Stimulated activated CD4-positive, alpha-beta T cell treated with anti-CD3 and anti-CD28 coated beads, Interleukin-4, amount 100 ng/mL, for 48 hours (primary cell): ENCODE measurements at places on chromosomes 7 and 10.
A peak's percentile ranks its signal among the peaks of the same experiment; 100 is the strongest.

GRCh38 chr7:18429547-18429946, 66.0 kb upstream of the HDAC9 start:
- no peak for DNase-seq

- DNase-seq: no peak
These were observed 111.2 kb upstream of the KIF5B start for GRCh38 chr10:32167450-32167849.

- DNase-seq: peak; percentile 27
These were observed 24.7 kb downstream of the AOC1 start for GRCh38 chr7:150876817-150877526.

- no peak for DNase-seq
These were observed 81.4 kb downstream of the MALSU1 start for GRCh38 chr7:23380556-23380955.

DNA sequence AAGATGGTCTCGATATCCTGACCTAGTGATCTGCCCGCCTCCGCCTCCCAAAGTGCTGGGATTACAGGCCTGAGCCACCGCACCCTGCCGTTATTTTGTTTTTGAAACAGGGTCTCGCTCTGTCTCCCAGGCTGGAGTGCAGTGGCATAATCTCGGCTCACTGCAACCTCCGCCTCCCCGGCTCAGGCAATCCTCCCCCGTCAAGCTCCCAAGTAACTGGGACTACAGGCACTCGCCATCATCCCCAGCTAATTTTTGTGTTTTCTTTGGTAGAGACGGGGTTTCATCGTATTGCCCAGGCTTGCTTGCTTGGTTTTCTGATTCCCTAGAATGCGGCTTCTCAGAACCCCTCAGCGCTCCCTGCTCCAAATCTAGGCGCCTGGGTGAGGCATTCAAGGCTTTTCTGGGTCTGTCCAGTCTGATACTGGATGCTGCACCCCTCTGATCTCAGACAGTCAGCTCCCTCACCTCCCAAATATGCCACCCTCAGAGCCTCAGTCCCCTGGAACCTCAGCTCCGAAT, 1.3 kb downstream of the TFR2 start:
- no peak for DNase-seq

DNA sequence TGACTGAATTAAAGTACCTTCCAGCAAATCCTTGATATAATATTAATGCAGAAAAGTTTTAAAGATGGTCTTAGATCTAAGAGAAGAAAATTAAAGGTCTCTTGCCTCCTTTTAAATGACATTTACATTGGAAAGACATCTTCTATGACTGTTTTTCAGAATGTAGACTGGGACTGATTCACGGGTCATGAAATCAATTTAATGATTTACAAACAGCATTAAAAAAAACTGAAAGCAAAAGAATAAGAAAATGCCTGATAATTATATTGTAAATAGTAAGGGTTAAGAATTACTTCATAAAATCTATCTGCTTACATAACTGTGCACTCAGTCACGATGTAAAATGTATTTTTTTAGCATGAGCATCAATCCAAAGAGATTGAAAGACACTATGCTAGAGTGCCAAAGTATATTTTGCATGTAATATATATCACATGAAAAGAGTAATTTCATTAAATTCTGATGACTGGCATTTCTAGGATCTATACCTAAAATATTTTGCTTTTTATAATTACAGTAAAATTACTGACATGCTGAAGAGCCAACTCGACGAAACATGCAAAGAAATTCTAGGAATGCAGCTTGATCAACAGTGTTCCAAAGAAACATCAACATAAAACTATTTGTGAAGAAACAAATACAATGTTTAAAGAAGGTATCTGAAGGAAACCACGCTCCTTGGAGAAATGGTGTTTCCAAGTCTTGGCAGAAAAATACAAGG, 35.1 kb downstream of the RTKN2 start:
- DNase-seq: no peak

- no peak for DNase-seq
These were observed 50.8 kb downstream of the MYOF start for GRCh38 chr10:93431361-93431760.

DNA sequence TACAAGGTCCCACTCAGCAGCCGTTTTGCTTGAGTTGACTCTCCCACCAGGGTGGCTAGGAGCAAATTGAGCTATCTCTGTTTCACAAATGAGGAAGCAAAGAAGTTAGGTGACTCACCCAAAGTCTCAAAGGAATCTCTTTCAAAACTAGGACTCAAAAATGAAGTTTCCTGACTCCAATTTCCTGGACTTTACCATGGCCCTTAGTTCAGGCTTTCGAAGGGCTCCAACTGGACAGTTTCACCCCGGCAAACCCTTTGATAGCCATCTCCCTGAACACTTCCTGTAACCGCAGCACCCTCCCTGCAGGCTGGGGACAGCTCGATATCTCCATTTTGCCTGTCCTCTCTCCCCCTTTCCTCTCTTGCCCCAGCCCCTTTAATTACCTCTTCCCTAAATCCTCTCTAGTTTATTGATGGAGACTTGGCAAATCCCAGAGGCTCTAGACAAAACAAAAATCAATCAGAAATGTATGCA, 4.7 kb upstream of the AFAP1L2 start:
- no peak for DNase-seq

DNA sequence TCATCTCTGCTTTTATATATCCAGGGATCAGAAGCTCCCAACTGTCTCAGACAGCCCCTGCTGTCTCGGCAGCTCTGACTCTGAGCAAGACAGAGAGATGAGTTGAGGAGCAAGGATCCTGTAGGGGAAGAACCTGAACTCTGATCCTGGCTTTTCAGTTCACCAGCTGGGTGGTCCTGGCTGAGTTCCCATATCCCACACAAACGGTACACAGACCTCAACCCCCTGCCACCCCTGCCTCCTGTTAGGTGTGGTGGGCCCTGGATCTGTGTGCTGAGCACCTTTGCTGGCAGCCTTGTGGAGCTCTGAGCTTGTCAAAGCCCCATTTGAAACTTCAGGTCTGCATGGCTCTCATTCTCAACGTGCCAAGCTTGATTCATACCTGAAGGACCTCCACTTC, 54.3 kb upstream of the GPR26 start:
- DNase-seq: no peak

GRCh38 chr10:35412900-35413491, 76.7 kb downstream of the CCNY start:
- no peak for DNase-seq

DNA sequence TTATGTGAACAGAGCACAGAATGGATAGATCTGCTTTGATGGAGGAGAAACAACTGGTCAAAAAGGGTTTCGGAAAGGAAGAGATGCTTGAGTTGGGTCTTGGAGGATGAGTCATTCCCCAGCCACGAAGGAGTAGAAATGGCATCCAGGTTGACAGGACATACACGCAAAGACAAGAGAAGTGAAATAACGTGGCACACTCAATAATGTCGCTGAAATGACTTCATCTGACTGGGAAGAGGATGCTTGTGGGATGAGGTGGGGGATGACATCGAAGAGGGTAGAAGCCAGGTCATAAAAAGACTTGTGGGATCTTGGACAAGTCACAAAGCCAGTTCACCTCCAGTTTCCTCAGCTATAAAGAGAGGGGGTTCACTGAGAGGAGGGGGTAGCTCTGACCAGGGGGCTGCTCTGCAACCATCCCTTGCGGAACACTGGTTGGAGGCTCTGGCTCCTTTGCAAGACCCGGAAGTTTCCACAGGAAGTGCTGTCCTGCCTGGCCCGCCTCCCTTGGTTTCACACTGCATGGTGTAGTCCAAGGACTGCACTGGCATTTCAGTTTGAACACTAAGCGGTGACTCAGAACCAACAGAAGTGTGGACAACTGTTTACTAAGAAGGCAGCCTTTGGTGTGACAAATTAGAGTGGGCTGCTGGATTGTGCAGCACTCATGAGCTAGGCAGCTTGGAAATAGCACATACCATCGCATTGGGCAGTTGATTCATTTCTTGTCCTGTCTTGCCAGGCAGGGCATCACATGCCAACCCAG, 189.9 kb upstream of the ADO start:
- DNase-seq: peak; percentile 32

DNA sequence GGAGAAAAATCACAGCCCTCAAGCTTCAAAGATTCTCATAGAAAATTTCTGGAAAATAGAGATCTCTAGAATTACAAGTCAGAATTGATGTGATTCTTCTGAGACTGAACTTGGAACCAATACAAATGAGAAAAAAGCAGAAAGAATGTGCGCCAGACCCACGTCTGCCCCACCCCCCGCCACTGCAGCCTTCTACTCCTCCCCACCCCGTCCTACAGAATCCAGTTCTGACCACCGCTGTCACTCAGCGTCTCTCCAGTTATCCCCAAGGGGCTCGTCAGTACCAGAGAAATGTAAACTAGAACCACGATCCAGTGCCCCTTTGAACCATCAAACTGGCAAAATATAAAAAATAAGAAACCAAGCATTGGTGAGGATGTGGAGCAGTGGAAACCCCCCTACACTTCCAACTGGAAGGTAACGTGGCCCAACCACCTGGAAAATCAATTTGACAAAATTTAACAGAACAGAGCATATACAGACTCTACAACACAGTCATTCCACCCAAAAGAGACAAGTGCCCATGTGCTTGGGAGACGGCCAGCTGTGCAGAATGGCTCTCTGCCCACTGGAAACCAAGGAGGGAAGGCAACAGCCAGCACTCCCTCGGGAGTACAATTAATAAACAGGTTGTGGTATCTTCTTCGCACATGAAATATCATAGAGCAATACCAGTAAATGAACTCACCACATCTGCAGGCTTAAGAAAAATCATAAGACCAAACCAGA, 397.9 kb downstream of the TNS3 start:
- DNase-seq: no peak

DNA sequence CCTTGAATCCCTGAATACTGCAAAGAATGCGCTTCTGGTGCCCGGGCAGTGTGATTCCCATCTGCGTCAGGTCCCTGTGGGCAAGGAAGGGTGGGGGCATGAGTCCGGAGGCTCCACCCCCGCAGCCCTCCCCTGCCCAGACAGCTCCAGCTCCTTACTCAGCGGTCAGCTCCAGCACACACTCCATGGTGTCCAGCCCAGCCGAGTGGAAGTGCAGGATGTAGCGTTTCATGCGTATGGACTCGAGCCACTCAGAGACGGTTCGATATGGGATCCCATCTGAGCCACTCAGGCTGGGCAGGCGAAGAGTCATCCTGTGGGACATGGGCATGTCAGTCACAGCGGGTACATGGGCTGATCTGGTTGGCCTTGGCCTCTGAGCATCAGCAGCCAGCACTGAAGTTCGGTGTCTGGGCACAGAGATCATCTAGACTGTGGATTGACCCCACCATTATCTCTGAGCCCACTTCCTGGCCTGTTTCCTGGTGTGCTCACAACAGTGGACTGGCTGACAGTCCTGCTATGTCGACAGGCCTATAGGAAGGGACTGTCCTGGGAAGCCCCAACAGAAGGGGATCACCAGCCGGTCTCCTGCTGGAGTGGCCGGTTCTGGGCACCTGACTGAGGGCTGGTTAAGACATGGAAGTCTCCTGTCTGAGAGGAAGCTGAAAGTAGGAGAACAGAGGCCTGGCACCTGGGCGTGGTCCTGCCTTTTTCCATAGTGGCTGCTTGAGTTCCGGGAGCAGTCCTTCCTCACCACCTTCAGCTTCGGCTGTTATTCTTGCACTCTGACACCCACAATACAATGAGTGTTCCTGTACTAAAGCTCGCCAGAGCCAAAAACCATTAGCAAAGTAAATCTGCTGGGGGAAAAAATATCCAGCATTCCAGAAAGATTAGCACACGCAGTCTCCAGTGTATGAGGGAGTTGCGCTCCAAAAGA, 10.6 kb downstream of the ZYX start:
- DNase-seq: no peak

- no peak for DNase-seq
These were observed 14.4 kb downstream of the ZNF33B start for GRCh38 chr10:42623929-42624328.

GRCh38 chr10:58311026-58311425, 23.8 kb upstream of the UBE2D1 start:
- DNase-seq: no peak

DNA sequence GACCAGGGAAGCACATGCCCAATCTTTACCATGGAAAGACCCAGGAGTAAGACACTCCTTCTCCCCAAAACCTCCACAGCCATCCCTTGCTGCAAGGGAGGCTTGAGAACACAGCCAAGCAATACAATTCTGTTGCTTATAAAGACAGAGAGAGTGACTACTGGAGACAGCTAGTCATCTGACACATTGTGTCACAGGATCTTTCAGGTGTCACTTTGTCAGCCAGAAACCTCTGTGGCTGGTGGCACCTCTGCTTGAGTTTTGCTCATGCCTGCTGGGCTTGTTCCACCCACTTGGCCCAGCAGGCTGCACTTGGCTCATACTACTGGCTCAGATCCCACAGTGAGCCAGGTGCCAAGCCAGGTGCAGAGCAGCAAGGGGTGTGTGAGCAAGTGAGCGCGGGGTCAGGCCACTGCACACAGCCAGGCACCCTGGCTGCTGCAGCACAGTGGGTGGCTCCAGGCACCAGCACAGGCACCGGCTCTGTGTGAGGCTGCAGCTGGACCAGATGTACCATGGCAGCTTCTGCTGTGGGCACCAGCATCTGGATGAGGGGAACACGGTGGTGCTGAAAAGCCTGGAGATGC, 12.4 kb upstream of the PRLHR start:
- DNase-seq: no peak

DNA sequence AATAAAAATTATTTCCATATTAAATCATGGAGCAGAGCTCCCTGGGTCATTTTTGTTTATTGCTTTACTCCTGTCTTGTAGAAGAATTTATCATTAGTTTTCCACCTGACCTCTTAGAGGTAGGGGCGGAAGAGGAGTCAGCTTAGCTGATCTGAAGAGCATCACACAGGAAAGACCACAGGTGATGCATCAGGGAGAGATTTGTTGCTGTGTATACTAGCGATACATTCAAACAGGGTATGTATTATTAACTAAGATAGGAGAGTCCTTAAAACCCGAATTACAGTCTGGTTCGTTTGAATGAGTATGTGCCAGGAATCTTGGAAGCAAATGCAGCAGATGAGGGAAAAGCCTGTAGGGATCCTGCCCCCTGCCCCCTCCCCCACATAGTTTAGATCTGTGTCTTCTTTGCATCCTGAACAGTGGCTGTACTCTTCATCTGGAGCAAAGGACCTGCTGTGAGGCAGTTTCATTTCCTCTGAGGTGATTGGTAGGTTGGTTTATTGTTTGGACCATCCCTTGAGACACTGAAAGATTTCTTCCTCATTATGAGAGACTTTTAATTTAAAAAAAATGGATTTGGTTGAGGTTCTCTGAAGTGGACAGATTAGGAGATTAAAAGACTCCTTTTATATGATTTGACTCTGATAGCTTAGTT, 177.0 kb downstream of the SND1 start:
- no peak for DNase-seq

DNA sequence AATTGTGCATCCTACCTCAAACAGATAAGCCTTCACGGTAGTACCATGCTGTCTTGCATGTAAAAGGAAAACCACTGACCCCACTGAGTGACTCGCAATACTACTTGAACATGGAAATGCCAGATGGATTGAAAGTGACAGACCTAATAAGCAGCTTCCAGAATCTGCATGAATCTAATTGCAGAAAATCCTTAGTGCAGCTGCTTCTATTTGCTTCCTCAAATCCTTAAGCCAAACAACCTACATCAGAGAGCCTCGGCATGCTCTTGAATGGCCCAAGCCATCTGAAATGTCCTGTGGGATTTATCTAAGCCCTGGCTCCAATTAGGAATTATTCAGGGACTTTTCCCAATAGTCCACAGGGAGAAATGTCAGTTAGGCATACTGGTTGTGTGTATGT, 509.5 kb upstream of the CELF2 start:
- no peak for DNase-seq

- DNase-seq: no peak
These were observed 27.3 kb upstream of the KMT2E start for GRCh38 chr7:104986628-104987259.
